ENCODE measurements at places on chromosomes 2 and 18.

DNA sequence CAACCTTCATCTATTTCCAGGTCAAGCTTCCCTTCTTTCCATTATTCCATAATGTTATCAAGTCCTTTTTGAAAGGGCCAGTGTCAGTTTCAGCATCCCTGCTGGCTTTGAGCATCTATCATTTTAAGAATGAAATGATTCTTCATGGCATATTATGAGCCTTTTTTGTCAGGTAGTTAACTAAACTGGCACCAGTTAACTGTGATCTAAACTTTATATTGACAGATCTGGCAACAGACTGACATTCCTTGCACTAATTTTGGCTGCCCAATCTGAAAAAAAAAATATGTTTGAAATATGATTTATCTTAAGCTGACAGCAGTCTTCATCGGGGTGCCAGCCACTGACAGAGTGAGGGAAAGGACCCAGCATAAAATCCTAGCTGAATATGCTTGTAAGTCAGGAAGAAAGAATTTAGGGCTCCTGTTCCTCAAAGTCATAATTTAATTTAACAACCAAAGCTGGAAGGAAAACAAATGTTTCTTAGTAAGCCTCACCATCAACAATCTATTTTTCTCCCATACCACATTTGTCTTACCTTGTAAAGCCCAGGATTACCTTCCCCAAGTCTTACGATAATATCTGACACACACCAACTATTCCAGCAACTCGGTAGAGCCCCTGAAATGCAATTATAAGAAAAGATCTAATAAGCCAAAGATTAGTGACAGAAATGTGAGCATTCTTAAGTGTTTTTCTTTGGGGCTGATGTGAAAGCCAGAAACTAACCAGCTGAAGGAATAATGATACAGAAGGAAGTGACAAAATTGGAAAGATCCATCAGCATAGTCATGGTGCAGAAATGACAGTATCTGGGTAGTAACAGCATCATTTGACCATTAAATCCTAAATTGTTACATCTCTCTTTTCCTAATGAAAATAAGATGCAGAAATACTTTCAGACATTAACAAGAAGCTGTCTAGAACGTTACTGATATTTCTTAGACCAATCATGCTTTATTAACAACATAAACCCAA is 228.1 kb downstream of the RBM43 start:
- DNase-seq, result no peak

GRCh38 chr2:148660999-148661398 is 16.4 kb downstream of the EPC2 start:
- DNase-seq, result peak; percentile 41

- DNase-seq, result peak; percentile 34
These were observed 146.3 kb downstream of the TXNL1 start for GRCh38 chr18:56492136-56492535.

DNA sequence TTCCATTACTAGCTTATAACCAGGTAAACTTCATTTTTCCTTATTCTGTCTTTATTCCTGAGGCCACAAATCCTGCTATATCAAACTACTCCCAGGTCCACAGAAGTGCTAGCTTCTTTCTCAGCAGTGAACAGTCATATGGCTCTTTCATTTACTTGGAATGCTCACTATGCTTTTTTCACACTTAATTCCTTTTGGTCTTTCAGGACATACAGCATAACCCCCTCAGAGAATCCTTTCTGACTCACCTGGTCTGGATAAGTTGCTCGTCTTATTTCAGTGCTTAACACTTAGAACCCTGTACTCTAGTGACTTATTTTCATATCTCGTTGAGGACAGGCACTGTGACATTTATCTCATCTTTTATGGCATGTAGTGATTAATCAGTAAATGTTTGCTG is 325.0 kb upstream of the UBE2E3 start:
- no peak for DNase-seq

- DNase-seq, result no peak
These were observed 58.1 kb upstream of the RALBP1 start for GRCh38 chr18:9417073-9417851.

DNA sequence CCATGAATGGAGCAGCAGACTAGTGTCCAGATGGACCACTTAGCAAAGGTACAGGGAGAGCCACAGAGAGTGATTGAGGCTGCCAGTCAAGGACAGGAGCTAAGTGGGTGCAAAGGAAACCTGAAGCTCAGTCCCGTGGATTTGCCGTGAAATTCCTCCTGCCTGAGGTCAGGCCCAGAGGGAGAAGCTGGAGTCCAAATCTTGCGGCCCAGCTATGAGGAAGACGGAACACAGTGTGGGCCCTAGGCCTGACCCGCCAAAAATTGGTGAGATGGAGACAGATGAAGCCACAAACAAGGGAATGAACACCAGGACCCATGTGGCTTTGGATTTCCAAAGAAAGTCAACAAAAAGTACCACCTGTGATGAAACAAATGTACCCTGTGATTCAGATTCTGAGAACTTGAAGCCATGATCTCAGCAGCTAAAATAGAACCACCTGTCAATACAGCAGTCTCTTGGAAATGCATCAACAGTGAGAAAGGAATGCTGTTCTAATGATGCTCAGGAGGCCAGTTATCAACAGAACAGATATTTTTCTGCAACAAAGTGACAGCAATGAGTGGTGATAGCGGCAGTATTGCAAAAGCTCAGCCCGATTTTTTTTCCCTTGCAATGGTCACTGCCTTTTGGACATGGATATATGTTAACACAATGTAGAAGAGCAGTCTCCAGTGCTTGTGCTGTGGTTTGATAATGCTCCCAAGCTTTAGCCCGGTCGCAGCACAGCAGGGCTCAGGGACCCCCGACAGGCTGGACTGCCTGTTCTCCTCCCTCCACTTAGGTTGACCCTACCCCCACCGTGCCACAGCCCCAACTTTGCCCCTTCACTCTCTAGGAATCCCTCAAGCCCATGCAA is 10.7 kb downstream of the COL6A3 start:
- no peak for DNase-seq

- DNase-seq, result no peak
These were observed 92.9 kb downstream of the MAP4K4 start for GRCh38 chr2:101790416-101790815.
